ENCODE measurements at places on chromosomes 1 and 21. TPM values are rescaled to one million over a fixed set of nuclear protein-coding genes. Genes with fewer than 3 reads are reported as not detected.
A peak's percentile ranks its signal among the peaks of the same experiment; 100 is the strongest.

DNA sequence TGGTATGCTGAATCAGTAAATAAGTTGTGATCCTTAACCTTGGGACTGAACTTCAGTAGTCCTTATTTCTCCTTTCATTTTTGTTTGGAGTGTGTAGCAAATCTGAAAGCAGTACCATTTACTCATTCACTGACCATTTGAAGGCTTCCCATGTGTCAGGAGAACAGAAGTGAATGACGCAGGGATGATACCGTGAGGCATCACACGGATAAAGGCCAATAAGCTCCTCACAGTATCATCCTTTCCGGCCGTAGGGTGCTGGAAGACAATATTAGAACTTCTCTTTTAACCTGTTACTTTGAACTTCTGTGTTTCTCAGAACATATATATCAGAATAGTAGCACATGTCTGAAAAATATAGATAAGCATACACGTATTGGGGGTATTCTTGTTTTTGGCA, 21.3 kb downstream of the BACH1 start:
- no peak for DNase-seq

DNA sequence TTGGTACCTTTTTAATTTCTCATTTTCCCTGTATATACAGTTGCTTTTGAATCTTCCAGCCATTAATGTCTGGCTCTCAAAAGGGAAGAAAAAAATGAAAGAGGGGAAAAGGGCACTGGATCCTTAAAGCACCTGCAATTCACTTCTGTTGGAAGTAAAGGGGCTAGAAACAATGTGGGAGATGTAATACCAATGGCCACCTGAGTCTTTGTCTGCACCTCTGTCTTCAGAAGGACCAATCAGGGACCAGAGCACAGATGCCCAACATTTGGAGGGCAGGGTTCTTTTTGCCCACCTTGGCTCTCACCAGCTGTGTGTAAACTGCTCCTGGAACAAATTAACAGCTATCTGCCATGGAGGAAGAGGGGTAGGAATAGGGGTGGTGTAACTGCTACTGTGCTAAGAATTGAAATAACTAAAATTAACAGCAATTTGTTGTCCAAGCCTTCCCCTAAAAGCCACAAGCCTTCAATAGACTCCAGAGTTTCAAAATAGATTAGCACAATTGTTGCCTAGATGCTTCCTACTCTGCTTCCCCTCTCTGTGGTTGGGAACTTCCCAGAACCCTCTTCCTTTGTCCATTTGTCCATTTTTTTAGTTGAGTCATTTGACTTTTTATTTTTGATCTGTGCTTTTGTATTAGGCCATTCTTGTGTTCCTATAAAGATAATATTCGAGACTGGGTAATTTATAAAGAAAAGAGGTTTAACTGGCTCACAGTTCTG, 11.5 kb upstream of the LRRC8B start:
- DNase-seq, result no peak

DNA sequence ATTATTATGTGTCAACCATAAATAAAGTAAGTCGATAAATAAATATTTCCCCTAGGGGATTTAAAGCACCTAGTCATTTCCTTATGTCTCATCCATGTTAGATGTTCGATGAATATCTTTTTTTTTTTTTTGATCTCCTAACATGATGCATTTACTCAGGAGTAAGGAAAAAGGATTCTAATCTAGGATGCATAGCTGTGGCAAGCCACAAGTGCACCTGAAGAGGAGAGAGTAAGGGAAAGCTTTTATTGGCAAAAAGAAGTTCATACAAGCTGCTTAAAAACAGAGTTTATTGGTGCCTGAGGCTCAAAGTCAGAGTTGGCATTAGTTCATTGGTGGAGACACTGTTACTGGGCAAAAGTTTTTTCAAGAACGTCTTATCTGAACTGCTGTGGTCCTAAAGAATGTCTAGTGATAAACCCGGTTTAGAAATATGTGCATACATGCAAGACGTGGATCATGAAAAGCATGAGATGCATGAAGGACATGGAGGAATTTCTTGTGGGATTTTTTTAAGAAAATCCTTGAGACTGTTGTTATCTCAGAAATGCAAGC, 51.7 kb downstream of the SWT1 start:
- DNase-seq, result no peak

DNA sequence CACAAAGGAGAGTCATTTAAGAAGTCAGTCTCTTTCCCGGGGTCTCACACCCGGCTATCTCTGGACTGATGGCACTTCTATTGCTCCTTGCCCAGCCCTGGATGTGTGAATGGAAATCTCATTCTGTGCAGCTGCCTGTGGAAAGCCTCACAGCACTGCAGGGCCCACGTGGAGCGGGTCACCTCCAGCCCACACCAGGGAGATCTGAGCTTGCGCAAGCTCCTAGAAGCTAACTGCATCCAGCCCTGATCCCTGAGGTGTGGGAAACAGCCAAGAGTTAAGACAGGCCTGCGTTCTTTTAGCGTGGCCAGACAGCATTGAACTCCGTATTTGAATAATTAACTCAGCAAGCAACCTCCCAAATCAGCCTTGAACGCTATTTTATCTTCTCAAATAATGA, 150.5 kb downstream of the LRIG2 start:
- DNase-seq, result no peak

- DNase-seq, result no peak
Measured at GRCh38 chr1:27993241-27993640, 33.5 kb downstream of the XKR8 start.

DNA sequence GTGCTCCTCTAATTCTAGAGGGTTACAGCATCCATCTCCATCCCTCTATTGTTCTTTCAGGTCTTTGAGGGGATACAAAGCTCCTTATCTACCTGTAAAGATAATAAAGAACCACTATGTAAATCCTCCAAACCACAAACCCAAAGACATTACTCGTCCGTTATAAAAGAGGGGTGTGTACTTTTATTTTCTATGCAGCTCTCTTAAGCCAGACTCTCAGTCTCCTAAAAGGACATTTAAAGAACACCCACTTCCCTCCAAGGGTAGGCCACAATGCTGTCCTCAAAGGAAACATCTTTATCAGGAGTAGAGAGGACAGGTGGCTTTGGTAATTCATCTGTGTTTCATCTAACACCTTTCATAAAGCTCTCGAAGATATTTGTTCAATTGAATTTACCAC, 67.9 kb upstream of the DYNLT5 start:
- DNase-seq, result no peak

GRCh38 chr1:50593515-50593914, 170.3 kb upstream of the DMRTA2 start:
- no peak for DNase-seq

- DNase-seq, result no peak
Measured at GRCh38 chr21:15319727-15320126, 254.9 kb upstream of the NRIP1 start.

GRCh38 chr1:160539990-160540858, 17.2 kb upstream of the SLAMF6 start:
- no peak for DNase-seq

DNA sequence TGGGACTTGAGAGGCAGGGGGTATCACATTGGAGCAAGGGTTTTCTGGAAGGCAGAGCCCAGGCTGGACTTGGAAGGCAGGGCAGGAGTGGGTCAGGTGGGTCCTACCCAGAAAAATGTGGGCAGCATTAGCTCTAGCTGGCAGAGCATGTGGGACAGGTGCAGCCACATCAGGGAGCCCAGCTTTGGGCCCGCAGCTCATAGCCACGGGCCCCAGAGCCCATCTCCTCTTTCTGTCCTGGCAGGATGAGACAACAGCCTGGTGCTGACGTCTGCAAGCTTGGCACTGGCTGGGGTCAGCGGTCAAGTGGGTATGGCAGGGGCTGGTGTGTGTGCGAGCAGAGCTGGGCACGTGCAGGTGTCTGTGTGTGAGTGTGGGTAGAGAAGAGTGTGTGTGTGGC, 154.7 kb downstream of the GRIK3 start:
- DNase-seq, result no peak

DNA sequence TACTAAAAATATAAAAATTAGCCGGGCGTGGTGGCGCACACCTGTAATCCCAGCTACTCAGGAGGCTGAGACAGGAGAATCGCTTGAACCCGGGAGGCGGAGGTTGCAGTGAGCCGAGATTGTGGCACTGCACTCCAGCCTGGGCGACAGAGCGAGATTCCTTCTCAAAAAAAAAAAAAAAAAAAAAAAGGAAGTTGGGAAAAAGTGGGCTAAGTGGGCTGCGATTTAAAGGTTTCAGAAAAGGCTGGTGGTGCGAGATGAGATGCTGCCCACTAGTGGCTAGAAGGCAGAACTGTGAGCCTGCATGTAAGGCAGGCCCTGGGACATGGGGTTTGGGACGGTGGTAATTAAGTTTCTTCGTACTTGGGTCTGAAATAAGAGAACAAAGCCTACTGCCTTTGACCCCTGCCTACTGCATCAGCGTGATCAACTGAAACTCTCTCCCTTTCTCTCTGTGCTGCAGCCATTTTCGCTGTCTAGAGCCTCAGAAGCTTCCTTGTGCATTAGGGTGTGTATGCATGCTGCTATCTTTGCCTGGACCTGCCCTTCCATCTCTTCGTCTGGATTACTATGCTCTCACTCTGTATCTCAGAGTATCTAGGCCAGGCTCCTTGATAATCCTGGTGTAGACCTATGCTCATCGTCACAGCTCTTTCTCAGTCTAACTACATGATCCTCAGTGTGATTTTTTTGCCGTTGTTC, 12.4 kb downstream of the FMOD start:
- DNase-seq, result peak; percentile 79

DNA sequence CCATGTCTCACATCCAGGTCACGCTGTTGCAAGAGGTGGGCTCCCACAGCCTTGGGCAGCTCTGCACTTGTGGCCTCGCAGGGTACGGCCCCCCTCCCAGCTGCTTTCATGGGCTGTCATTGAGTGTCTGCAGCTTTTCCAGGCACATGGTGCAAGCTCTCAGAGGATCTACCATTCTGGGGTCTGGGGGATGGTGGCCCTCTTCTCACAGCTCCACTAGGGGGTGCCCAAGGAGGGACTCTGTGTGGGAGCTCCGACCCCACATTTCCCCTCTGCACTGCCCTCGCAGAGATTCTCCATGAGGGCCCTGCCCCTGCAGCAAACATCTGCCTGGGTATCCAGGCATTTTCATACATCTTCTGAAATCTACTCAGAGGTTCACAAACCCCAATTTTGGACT, 219.4 kb downstream of the LRRC7 start:
- DNase-seq, result peak; percentile 34

GRCh38 chr1:79323239-79324025, 316.9 kb upstream of the ADGRL4 start:
- no peak for DNase-seq

DNA sequence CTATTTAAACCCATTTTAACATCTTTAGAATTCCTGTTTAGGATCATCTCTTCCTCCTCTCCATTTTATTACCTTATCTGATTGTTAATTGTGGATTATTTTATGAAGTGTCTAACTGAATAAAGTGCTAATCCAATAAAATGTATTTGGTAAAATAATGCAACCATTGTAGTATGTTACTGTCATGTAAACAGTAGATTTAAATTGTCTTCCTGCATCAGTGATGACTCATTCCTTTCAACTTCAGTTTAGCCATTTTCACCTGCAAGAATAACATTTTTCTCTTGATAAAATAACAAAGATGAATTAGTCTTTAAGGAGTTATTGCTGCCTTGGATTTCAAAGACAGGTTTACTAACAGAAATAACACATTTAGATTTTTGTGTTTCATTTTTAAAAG, 5.4 kb downstream of the PPP2R5A start:
- no peak for DNase-seq

DNA sequence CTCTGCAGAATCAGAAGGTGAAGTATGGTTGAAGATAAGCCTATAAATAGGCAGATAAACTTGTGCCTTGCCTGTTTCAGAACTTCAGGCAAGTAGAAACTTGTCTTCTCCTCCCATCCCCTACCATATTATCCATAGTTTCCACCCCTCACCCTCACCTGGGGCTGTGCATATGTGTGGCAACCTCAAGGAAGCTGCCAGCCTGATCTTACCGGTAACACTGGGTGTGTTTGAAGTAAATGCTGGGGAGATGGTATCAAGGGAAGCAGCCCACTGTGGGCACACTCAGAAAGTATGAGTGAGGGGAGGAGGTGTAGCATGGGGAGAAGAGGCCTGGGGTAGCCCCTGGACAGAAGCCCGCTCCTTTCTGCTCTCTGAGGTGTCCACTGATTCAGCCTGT, 14.5 kb downstream of the VANGL2 start:
- DNase-seq, result no peak

DNA sequence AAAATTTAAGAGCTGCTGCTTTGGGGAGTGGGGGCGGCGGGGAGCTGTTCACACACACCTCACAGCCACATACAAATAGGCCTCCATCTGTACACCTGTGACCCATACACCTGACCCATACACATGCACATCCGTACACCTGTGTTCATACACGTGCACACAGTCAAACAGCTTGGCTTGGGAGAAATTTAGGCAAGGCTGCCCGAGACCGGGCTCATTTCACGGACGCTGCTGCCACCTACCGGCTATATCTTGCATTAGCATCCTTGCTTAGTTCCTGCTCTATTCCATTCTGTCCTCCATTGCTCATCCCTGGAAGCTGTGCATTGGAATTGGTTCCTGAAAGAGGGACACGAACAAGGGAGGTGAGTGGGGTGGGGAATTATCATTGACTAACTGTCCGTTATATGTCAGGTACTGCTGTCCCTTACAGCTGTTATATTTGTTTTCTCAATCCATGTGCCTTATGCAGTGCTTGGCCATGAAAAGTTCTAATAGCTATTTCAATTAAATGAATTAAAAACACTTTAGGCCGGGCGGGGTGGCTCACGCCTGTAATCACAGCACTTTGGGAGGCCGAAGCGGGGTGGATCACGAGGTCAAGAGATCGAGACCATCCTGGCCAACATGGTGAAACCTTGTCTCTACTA, 37.1 kb upstream of the EPB41 start:
- peak; percentile 73 for DNase-seq

DNA sequence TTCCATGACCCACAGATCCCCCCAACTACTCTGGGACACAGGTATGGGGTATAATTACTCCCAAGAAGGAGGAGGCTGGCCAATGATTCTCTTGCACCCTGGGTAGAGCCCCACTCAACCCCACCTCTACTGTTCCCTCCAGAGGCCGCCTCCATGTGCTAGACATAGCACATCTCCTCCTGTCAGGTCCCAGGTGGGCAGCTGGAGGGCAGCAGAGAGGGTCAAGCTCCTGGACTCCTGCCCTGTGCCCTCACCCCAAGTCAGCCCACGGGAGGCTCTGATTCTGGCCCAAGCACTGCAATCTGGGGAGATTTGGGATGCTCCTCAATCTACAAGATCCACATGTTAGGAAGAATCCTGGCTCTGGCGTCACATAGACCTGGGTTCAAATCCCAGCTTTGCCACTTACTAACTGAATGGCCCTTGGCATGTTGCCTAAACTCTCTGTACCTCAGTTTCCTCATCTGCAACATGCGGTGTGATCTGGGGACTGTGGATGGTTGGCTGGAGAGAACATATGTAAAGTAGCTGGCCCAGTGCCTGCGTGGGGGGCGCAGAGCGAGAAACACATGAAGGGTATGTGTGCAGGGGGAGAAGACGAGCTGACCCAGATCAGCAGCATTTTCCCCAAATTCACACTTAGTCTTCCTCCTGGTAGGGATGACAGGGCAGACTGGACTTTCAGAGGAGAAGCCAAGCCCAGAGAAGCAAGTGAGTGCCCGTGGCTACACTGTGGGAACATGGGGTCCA, 23.2 kb downstream of the TNNT2 start:
- no peak for DNase-seq

- no peak for DNase-seq
Measured at GRCh38 chr21:17658931-17659330, 46.2 kb upstream of the BTG3 start.

The OR6K3 gene
- polyA plus RNA-seq, result not detected

The SPRR2B gene
- polyA plus RNA-seq, result not detected

The RAP1GAP gene
- polyA plus RNA-seq, result 46.1 TPM

The KPRP gene
- polyA plus RNA-seq, result not detected

The BLACAT1 gene
- 4.1 TPM for polyA plus RNA-seq

Data from left lung (tissue), 14 donors.